Inflammatory macrophage (primary cell): ENCODE measurements at places on chromosomes 6 and 20.

- DNase-seq, result no peak
Measured at GRCh38 chr6:69343851-69344250, 453.0 kb downstream of the LMBRD1 start.

GRCh38 chr6:42962096-42962495 lies 1.5 kb downstream of the GNMT start:
- no peak for DNase-seq

DNA sequence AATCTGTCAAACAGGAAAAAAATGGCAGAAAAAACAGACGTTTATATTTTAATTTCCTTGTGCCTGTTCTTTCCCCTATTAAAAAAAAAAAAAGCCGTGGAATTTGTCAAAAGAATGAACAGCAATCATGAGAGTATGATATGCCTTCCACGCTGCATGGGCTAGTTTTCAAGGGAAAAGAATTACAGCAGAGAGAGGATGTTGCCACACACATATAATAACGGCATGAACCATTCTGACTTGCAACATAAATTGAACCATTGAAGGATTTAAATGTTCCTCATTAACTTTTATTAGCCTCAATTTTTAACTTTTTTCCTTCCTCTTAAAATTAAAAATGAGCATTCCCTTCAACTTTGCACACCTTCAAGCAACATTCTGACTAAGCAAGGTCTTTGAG lies 301.8 kb downstream of the FOXC1 start:
- DNase-seq, result peak; percentile 39

DNA sequence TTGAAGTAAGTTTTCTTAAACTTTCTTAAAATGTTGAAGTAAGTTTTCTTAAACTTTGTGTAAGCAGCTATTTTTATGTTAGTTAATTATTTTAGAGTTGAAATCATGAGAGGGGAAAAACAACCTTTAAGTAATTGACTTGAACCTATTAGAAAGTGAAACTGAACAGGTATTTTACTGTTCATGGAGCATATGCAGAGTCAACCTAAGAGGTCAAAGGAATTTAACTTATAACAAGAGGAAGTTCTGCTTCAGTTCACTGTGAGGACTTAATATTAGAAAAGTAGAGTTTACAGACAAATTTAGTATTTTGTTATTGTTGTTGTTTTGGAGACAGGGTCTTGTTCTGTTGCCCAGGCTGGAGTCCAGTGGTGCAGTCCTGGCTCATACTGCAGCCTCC lies 38.0 kb downstream of the CDYL start:
- no peak for DNase-seq

GRCh38 chr6:148769304-148769968 lies 22.6 kb downstream of the UST start:
- no peak for DNase-seq

GRCh38 chr6:41939848-41940758 lies 1.5 kb downstream of the CCND3 start:
- no peak for DNase-seq

GRCh38 chr20:16437387-16437996 lies 135.8 kb downstream of the KIF16B start:
- DNase-seq, result no peak

DNA sequence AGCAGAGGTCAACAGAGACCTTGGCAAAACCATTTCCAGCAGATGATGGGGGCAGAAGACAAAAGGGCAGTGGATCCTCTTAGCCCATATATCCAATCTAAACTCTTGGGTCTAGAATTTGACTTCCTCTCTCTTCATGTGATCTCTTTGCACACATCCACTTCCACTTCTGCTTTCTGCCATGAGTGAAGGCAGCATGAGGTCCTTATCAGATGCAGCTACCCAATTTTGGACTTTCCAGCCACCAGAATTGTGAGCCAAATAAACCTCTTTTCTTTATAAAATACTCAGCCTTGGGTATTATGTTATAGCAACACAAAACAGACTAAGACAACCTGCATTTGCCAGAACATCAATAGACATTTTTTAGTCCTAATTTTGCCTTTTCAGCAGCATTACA lies 191.6 kb downstream of the ADAT2 start:
- peak; percentile 48 for DNase-seq

- DNase-seq, result no peak
Measured at GRCh38 chr20:56590888-56591287, 38.2 kb upstream of the TFAP2C start.

- no peak for DNase-seq
Measured at GRCh38 chr6:146224449-146224848, 195.6 kb downstream of the GRM1 start.

- DNase-seq, result no peak
Measured at GRCh38 chr6:112343390-112343789, 3.7 kb upstream of the RFPL4B start.

DNA sequence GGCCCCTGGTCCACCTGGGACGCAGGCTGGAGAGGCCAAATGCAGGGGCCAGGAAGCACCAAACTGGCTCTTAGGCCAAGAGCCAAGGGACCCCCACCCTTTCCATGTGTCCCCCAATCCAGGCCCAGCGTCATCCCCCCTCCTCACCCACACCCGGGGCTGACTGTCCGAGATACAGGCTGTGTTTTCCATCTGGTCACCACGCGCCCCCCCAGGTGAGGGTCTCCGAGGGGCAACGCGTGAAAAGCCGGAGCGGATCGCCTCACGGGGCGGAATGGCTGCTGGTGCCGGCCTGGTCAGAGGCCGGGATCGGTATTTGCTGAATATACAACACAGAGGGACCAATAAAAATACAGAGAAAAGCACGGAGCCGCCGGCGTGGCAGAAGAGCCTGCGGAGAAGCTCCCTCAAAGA lies 5.2 kb upstream of the ABHD16B start:
- no peak for DNase-seq

DNA sequence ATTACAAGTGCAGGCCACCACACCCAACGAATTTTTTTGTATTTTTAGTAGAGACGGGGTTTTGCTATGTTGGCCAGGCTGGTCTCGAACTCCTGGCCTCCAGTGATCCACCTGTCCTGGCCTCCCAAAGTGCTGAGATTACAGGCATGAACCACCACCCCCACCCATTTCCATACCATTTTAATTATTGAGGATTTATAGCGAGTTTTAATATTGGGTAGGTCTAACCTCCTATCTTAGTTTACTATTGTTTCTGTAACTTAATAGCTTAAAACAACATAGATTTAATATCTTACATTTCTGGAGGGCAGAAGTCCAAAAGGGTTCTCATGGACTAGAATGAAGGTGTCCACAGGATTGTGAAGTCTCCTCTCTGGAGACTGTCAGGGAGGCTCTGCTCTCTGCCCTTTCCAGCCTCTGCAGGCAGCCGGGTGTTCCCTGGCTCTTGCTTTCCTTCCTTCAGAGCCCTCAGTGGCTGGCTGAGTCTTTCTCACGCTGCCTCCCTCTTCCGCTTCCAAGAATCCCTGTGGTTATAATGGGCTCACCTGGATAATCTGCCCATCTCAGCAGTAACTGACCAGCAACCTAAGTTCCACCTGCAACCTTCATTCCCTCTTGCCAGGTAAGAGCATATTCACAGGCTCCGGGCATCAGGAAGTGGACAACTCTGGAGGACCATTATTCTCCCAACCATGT lies 18.6 kb upstream of the BCAS4 start:
- DNase-seq, result no peak

DNA sequence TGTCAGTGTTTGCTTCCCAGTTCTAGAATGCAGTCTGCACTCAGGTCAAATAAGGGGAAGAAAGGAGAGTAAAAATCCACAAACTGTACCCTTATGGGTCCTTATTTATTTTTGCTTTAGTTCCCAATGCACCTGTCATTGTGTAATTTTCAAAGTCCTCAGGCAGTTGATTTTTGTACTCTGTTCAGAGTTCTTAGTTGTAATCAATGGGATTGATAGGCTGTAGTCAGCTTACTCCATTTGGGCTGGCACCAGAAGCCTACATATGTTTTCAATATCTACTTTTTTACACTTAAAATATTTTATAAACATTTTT lies 18.6 kb downstream of the AIG1 start:
- no peak for DNase-seq

DNA sequence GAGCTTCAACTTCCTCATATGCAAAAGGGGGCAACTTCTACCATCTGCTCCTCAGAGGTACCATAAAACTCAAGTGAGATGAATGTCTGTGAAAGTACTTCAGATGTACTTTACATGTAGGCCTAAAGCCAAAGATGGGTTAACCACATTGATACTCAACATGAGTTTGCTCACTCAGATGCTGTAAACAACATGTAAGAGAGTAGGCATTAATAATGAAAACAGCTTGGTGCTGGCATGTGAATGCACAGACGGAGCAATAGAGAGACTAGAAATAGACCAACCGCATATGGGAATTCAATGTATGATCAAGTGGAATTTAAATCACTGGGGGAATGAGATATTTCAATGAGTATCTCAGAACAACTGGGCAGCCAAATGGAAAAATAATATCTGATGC lies 143.8 kb upstream of the CDYL start:
- DNase-seq, result no peak

GRCh38 chr6:144757299-144757698 lies 472.2 kb downstream of the UTRN start:
- DNase-seq, result no peak

GRCh38 chr6:141107591-141108160 lies 1025.0 kb upstream of the GJE1 start:
- DNase-seq, result no peak
